ENCODE measurements at places on chromosomes 1 and 21.
A peak's percentile ranks its signal among the peaks of the same experiment; 100 is the strongest.

- peak; percentile 83 for DNase-seq
These were observed 63.9 kb upstream of the C1orf105 start for GRCh38 chr1:172356620-172357019.

- no peak for DNase-seq
These were observed 236.1 kb downstream of the C1orf94 start for GRCh38 chr1:34412598-34413370.

- no peak for DNase-seq
These were observed at the start of gene KRTAP10-9 for GRCh38 chr21:44626673-44627143. Gene KRTAP10-9 (plus strand): TSS chr21:44627093. CDS start chr21:44627172, 79 bp downstream.

GRCh38 chr1:51097171-51097570 lies 4.9 kb upstream of the C1orf185 start:
- no peak for DNase-seq

GRCh38 chr1:85240643-85241042 lies 18.8 kb downstream of the C1orf52 start:
- DNase-seq = no peak

DNA sequence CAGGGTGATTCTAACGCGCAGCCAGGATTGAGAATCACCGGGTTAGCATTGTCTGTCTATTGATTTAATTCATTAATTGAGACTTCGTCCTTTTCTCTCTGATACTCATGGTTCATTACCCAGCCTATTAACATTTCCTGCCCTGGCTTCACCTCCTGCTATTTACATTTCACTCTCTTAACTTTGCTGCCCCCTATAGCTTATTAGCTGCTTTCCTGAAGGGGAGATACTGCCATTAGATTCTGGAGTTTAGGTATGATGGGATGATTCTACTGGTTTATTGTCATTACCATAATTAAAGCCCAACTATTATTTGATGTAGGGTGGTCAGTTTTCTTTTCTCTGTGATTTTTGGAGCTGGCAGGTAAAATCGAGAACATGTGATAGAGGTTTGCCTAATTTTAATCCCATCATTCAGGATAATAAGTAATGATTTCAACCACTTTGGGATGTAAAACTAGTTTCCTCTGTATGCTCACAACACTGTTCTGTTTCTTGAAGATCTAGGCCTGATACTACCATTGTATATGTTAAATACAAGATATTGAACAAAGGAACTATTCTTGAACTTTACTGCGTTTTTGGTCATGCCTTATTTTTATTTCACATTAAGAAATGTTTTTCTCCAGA lies 6.4 kb downstream of the PPP2R5A start:
- peak; percentile 32 for DNase-seq

- no peak for DNase-seq
These were observed 141.0 kb downstream of the FOXD2 start for GRCh38 chr1:47578721-47579419.

GRCh38 chr1:26318338-26319064 lies 743 bp downstream of the CD52 start:
- DNase-seq = no peak

- no peak for DNase-seq
These were observed 218.1 kb downstream of the ST6GALNAC3 start for GRCh38 chr1:76292418-76293184.

DNA sequence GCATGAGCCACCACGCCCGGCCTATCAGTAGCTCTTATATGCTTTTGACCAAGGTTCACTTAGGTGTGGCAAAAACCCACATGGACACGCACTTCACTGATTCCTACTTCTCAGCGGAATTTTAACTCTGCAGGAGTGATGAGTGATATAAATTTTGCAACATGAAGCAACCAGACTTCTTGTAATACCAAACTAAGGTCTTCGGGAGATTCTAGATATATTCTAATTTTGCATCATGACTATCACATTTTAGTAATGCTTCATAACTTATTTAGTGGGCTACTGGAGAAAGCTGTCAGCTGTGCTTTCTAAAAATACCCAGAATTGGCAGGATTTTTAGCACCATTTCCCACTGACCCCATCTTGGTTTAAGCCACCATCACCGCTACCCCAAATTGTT lies 27.8 kb downstream of the RHCE start:
- no peak for DNase-seq

DNA sequence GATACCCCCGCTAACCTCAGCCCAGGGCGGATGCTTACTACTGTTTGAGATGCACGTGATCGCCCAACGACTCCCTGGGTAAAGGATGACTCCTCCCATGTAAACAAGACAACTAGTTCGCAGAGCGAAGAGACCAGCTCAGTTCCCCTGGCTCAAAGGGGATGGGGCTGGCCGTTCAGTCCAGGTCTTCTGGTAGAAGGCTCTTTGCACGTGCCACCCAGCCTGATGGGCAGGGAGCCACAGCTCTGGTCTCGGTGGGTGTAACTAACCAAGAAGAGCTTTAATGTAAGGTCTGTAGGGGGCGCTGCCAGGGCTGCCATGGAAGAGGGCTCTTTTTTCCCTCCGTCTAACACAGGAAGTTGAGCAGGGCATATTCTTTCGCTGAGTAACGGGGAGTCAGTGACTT lies 49.4 kb upstream of the PARP1 start:
- DNase-seq = no peak

DNA sequence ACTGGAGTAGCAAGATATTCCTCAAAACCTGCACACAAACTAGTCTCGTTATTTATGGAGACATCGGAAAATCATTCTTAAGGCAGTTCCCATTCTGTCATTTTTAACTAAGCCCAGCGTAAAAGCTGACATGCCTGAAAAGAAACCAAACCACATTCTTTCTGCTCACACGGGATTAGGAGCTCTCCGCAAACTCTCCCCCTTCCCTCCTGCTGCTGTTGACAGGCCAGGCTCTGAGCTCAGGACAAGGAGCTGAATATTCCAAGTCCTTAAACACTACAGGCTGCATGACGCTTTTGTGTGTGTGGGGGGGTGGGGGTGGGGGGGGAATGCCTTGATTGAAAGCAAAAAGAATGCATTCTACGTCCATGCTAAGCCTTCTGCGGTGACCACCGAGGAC lies 5.2 kb downstream of the OLIG1 start:
- no peak for DNase-seq

DNA sequence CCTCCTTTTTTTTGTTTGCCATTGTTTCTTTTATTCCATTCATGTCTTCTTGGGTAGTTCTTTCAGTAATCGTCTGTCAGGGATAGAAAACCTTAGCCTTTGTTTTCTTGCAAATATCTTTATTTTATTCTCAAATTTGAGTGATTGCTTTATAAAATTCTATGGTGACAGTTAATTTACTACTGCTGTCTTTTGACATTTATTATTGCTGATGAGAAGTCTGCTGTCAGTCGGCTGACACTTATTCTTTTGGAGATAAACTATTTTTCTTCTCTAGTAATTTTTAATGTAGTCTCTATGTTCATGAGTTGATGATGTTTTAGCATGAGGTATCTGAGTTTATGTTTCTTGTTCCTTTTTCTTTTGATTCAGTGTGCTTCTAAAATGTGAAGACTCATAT lies 983.8 kb downstream of the TTLL7 start:
- no peak for DNase-seq

- no peak for DNase-seq
These were observed 3.2 kb upstream of the KIAA0040 start for GRCh38 chr1:175195798-175196197.

DNA sequence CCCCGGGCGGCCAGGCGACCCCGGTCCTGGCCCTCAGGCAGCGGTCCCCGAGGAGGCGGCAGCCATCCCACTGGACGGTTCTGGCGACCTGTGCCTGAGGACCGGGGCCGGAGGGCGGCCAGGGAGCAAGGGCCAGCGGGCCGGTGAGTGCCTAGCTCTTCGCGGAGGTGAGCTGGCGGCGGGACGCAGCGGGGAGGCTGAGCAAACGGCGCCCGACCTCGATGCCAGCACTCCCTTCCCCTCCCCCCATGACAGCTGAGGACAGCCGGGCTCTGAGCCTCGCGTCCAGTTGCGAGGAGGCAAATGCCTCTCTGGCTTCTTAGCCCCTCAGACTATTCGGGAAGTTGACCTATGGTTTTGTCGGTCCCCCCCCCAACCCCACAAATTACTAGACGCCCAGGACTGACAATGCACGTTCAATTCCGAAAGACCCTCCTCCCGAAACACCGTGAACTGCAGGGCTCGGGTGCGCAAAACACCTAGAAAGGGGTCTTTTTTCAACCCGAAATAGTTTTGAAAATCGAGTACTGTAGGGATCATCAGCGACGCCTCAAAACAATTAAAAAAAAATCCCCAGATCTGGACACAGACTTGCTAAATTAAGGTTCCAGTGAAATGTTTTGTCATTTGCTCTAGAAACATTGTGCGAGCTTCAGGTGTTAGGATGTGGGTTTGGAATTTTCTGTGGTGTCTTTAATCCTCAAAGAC lies 8.3 kb downstream of the CDKN2C start:
- peak; percentile 19 for DNase-seq

Measured in HFFc6 (cell line).